ENCODE measurements at places on chromosomes 12 and 14.

- DNase-seq, result no peak
Measured at GRCh38 chr12:116366456-116366776, 88.9 kb upstream of the MED13L start.

DNA sequence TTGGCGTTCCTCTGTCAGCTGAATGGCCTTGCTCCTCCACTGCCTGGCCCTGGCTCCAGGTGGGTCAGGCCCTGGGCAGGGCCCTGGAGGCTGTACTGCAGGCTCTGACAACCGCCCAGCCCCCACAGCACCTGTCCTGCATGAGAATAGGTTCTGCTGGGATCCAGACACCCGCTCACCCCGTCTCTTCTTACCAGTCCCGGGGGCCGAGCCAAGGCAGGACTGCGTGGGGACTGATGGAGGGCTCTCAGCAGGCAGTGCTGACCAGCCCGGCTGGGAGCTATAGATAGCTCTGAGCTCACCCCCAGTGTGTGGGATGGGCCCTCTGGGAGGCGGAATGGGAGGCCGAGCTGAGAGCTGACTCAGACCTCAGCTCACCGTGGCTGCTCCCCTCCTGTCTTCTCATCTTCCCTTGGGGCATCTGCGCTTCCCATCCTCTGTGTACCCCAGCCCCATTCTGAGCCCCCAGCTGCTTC is 39.6 kb downstream of the TEAD4 start:
- no peak for DNase-seq

GRCh38 chr14:59132796-59133494 is 55.5 kb upstream of the DAAM1 start:
- DNase-seq, result no peak

- DNase-seq, result no peak
Measured at GRCh38 chr12:92908108-92908507, 21.0 kb downstream of the EEA1 start.
